ENCODE measurements at places on chromosomes 13 and 19.

- DNase-seq: no peak
These were observed 290.7 kb upstream of the MIR17HG start for GRCh38 chr13:91056746-91057145.

DNA sequence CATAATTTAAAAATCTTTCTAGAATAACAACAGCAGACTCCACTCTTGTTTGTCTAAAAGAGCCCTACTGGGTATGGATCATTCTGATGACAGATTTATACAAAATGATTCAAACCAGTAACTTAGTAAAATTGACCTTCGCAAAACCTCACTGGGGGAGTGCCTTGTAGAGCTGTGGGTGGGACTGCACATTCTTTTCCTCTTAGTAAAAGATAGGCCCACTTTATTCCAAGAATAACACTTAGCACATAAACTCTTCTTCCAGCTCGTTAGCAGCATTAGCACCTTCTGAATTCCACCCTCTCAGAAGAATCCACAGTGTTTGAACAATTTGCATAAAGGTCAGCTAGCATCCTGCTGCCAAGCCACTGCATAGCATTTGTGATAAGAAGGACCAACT, 106.8 kb downstream of the STOML3 start:
- no peak for DNase-seq

DNA sequence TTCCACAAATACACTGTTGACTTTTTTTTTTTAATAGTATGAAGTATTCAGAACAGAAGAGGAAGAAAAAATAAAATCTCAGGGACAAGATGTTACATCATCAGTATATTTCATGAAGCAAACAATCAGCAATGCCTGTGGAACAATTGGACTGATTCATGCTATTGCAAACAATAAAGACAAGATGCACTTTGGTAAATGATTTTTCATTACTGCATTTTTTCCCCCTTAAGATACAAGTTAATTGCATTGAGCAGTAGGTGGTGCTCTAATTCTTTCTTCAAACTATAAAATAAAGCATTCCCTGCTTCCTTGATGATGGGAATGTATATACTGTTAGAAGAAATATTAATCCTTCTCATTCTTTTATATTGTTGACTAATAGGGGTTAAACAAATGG, 17.1 kb downstream of the UCHL3 start:
- DNase-seq: no peak

DNA sequence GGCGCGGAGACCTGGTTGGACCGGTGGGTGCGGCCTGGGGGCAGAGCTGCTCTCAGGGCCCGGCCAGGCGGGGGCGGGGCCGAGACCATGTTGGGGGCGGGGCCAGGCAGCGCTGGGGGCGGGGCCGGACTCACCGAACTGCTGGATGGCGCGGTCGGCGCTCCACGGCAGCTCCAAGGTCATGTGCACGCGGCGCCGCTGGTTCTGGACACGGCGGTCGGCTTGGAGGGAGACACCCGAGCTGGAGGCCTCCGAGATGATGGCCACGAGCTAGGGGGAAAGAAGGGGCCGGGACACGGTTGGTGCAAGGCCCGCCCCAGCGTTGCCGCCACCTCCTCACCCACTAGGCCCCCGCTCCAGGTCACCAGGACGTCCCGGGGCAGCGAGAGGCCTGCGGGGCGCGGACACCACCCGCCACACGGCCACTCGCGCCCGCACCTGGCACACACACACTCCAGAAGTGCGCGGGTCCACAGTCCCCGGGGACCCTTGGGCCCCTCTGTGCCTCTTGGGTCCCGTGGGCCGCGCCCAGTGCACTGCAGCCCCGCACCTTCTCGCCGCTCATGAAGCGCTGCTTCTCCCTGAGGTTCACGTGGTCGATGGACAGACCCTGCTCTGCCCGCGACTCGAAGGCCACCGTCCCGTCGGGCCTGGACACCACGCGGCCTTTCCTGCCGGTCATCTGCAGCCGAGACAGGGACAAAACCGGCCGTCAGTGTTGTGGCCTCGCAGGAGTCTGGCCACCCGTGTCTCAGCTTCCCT, 8.7 kb downstream of the GPX4 start:
- DNase-seq: no peak

DNA sequence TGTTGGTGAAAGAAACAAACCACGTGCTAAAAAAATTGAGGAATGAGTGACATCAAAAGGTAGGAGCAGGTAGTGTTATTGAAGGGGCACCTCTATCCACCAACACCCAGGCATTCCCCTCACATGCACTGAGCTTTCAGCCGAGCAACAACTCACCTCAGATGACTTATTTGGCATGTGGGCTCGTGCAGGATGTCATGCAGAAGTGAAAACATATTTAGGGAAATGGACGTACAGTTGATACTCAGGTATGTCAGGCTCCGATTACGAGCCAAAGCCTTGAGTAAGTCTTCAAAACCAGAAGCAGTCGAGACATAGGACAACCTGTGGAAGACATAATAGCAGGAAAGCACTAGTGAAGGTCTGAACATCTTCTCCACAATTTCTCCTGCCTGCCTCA, 30.4 kb downstream of the NLRP11 start:
- no peak for DNase-seq

DNA sequence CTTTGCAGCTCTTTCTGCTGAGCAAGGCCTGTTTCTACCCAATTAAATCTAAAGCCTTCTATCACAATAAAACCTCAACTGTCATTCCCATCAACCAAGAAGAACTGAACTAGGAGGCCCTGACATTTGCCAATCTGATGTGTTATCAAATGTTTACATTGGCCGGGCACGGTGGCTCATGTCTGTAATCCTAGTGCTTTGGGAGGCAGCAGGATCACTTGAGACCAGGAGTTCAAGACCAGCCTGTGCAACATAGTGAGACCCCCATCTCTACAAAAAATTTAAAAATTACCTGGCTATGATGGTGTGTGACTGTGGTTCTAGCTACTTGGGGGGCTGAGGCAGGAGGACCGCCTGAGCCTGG, 2.8 kb upstream of the FBXO17 start:
- no peak for DNase-seq

DNA sequence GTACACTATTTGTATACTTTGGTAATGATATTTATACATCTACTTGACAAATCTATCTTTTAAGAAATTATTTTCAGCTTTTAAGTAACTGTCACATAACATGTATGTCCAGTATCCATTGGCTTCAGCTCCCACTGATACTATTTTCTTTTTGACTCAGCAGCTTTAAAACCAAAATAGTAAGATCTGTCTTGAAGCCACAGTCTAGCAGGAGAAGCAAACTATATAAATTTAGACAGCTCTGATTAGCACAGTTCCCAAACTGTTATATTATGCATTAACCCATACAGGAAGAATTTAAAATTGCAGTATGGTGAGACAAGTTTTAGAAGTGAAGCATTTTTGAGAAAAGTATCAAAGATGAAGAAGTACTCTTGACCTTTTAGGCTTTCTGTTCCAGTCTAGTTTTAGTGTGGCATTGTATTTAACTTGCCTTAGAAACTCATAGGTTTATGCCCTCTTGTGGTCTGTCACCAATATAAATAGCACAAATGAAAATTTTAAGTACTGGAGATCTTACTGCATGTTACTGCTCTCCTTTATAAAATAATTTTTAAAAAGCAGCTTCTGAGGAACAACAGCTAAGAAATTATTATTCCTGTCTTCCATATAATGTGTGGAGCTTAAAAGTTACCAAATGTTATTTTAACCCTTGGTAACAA, 24.7 kb downstream of the URI1 start:
- DNase-seq: no peak

DNA sequence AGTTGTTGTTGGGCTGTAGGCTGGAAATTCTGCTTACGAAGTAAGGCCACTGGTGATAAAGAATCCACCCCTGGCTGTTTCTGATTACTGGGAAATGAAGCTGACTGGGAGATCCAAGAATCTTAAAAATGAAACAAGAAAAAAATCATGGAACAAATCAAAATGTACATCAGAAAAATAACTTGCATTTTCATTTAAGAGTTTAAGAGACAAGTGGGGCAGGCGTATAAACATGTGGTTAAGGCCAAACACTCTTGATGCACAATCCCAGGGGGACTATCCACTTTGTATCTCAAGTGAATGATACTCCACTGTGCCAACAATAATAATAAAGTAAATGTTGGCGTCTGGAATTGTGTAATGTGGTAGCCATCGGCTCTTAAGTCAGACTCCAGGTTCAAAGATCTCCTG, 24.6 kb downstream of the ZMYM5 start:
- no peak for DNase-seq

All from NCI-H1694 (cell line).